SJCRH30 (cell line): ENCODE measurements at places on chromosomes 4 and X.

DNA sequence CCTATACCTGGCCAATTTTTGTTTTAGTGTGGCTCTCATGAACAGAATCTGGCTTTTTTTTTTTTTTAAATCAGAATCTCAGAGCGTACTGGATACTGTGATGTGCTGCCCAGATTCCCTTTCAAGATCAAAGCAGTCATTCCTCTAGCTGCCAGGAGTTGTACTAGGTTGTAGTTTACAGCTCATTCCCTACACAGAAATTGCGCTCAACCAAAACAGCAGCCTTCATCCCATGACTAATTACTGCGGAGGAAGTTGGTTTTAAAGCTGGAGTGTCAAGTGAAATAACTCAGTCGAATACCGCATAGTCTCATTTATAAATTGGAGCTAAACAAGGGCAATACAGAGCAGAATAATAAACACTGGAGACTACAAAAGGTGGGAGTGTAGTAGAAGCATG lies 12.2 kb upstream of the TMPRSS11B start:
- no peak for DNase-seq

DNA sequence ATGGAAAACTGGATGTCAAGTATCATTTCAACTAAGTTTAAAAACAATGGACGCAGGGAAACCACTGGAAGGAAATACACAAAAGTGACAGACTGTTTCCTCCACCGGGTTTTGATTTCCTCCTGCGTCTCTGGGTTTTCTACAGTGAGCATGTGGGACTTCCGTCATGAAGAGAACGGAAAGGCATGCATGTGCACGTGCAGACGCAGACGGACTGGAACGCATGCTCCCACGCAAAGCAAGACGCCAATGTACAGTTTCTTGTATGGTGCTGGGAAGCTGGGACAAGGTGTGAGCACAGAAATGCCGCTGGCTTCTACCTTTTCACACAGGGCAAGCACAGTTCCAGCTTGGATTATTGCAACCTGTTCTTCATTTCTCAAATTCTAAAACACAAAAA lies 30.3 kb upstream of the C4orf50 start:
- DNase-seq = no peak

- DNase-seq = no peak
Measured at GRCh38 chrX:151084454-151084853, 91.9 kb upstream of the GPR50 start.

DNA sequence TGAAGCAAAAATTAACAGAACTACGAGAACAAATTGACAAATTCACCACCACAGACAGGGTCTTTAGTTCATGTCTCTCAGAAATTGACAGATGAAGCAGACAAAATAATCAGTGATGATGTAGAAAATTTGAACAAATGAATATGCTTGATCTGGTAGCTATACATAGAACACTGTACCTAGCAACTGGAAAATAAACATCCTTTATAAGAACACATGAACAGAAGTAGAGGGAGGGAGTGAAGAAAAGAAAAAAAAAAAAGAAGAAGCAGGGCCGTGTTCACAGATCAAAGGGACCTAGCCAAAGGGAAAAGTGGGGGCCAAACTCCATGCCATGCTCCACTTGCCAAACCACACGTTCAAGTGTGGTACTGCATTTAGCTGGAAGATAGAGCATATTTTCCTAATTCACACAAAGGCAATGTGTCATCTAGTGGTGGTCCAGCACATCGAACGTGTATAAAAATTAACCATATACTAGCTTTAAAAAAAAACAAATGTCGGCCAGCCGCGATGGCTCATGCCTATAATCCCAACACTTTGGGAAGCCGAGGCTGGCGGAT lies 5.6 kb upstream of the THOC2 start:
- DNase-seq = no peak

GRCh38 chr4:142566243-142566642 lies 279.9 kb downstream of the INPP4B start:
- no peak for DNase-seq

DNA sequence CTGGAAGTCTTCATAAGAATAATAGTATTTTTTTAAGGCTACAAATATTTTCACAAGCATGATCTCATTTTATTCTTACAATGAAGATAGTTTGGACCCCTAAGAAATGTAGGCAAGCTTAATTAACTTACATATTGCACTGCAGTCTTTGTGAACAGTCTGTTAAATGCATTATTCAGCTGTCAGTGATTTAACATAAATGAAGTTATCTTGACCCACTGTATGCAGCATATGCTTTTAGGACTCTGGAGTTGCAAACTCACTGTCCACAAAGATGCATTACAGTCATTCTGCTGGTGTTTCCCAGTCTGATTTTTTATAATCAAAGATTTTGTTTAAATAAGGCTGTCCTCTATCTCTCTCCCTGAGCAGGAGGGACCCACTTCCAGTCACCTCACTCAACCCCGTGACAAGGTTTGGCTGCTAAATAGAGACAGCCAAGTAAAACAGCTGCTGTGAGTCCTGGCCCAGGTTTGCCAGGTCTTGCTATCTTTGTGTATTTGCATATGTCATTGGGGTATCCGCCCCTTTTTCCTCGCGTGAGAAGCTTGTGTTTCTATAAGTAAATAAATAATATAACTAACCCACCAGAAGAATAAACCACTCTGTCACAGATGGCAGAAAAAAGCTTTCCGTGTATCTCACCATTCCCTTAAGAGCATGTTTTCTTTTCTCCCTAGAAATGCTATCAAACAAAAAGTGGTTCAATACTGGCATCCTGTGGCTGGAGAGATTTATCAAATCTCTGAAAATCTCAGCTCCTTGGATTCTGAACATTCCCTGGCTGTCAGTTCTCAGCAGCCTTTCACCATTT lies 67.0 kb downstream of the SLC7A11 start:
- DNase-seq = peak; percentile 19

- DNase-seq = no peak
Measured at GRCh38 chr4:7414736-7415510, 19.8 kb downstream of the PSAPL1 start.

DNA sequence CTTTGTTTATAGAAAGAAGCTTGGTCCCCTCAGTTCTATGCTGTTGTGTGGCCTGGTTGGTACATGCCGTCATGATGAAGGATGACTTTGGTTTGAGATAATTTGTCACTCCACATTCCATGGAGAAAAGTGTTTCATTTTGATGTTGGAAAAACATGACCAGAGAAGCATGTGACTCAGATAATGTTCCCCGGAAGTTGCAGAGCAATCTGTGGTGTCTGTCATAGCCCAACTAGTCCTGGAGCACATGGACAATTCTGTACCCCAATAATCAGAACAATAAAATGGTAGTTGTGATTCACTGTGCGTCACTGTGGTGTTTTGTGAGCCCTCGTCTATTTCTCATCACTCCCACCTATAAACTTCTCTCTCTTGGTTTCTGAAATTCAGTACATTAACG lies 85.1 kb downstream of the PDK3 start:
- no peak for DNase-seq

DNA sequence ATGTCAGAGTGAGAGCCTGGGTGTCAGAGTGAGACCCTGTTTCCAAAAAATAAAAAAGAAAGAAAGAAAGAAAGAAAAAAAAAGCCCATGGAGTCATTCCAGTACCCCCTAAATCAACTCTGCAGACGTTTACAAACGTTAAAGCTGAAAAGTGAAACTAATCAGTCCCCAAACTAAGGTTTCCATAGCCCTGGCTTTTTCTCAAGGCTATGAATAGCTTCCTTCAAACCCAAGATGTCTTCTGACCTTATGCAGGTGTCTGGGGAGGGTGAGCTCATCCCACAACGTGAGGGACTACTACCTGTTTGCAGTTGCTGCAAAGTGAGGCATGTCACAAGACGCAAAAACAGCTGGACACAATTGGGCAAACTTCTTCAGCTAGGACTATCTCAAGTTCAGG lies 144.0 kb downstream of the SH3KBP1 start:
- DNase-seq = no peak

DNA sequence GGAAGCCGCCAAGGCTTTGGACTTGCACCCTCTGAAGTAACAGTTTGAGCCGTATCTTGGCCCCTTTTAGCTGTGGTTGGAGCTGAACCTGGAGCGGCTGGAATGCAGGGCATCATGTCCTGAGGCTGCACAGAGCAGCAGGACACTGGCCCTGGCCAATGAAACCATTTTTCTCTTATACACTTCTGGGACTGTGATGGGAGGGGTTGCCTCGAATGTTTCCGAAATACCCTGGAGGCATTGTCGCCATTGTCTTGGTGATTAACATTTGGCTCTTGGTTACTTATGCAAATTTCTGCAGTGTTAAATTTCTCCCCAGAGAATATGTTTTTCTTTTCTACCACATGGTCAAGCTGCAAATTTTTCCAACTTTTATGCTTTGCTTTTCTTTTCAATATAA lies 137.2 kb downstream of the MAGEC1 start:
- DNase-seq = no peak

GRCh38 chrX:28609003-28609402 lies 21.8 kb downstream of the IL1RAPL1 start:
- no peak for DNase-seq

DNA sequence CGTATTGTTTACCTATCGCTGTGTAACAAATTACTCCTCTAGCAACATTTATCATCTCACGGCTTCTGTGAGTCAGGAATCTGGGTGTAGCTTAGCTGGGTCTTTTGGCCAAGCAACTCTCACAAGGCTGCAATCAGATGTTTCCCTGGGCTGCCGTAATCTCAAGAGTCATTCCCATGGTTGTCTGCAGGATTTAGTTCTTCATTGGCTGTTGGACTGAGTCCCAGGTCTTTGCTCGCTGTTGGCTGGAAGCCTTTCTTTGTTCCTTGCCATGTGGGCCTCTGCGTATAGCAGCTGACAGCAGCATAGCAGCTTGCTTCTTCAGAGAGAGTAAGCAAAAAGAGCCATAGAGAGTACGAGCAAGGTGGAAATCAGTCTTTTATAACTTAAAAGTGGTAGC lies 16.8 kb downstream of the POLR2B start:
- no peak for DNase-seq

- DNase-seq = peak; percentile 26
Measured at GRCh38 chr4:169286562-169287301, 16.0 kb upstream of the SH3RF1 start.
